ENCODE measurements at places on chromosomes 1 and 21.

GRCh38 chr21:36803816-36804439 is 105.0 kb downstream of the SIM2 start:
- DNase-seq = no peak

DNA sequence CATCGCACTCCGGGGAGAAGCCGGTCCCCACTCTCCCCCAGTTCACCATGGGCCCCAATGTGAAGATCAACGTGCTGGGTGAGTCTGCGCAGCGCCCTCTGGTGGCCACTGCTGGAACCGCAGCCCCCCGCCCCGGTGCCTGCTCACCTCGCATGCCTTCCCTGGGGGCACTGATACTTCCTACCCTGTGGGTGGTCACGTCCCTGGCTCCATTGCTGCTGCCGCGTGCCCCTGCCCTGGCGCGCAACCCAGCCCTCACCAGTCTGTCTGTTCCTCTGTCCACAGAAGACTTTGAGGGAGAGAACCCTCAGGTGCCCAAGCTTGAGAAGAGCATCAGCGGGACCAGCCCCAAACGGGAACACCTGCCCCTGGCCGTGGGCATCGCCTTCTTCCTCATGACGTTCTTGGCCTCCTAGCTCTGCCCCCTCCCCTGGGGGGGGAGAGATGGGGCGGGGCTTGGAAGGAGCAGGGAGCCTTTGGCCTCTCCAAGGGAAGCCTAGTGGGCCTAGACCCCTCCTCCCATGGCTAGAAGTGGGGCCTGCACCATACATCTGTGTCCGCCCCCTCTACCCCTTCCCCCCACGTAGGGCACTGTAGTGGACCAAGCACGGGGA is 7.6 kb downstream of the EFNA3 start:
- DNase-seq = peak; percentile 60

DNA sequence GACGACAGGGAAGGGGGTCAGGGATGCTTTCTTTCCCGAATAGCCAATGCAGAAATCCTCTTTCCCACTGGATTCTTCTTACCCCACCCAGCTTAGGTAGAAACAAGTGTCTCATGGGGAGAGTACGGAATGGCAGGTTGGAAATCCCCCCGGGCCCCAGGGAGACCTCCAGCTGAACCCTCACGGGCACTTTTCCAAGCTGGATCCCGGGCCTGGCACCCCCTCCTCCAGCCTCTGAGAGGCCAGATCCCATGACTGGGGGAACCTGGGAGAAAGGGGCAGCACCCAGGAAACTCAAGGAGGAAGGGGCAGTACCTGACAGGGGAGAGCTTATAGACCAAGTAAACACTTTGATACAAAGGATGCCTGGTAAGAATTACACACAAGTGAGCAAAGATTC is 1.3 kb downstream of the PKP1 start:
- no peak for DNase-seq

DNA sequence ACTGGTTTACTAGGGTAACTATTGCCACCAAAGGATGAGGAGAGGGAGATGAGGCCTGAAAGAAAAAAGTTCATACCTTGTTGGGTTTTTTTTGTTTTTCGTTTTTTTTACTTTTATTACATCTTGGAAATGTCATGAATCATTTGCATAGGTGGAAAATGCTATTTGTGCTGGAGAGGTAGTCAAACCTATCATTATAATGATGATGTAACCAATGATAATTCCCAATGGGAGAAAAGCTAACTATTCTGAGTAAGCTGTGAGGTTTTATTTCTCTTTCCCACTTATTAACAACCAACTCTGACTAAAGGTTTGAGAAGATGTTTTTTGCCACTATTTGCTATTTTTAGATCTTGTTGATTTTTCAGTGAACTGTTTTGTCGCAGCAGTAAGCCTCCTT is 29.0 kb downstream of the SH3GLB1 start:
- no peak for DNase-seq

DNA sequence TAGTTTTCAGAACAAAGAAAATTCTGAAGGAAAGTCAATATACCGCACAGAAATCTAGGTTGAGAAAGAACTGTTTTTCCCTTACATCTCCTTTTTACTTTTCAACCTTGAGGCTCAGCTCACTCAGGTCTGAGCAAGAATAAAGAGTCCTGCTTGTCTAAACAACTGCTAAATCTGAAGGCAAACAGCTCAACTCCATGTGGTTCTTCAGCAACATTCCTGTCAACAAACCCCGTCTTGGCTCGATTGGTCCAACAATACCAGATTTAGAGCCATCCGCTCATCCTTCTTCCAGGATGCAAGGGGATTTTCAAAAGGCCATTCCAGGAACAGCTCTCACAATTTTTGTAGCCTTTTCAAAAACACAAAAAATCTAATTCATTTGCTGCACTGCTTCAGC is 119.8 kb downstream of the HLCS start:
- no peak for DNase-seq

- no peak for DNase-seq
Measured at GRCh38 chr1:61109158-61109557, 26.8 kb downstream of the NFIA start.

DNA sequence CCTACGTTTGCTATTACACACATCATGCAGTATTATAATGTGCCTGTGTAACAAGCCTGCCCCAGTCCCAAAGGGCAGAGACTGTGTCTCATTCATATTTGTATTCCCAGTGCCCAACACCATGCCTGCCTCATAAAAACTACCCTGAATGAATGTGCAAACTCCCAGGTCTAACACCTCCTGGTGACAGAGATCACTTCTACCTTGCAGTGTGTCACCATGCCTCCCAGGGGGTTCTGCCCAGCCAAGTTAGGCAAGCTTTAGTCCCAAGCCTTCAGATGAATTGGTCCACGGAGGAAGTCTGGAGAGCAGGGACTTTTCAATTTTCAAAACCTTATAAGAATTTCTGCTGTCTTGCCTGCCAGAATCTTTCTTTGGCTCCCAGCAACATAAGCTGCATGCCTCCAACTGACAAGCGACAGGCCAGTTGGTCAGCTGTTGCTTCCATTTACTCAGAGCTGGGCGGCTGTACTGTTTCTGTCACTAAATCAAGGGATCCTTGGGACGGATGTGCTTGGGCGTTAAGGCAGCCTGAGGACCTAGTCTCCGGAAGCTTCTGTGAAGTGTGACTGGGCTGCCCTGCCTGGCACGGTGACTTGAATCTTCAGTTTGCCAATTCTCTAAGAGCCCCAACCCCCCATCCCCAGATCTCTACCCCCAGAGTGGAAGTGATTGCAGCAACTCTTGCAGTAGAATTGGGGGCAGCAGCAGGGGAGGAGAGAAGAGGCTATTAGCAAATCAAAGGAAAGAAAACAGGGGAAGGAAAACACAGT is 1.2 kb downstream of the RXRG start:
- DNase-seq = no peak

DNA sequence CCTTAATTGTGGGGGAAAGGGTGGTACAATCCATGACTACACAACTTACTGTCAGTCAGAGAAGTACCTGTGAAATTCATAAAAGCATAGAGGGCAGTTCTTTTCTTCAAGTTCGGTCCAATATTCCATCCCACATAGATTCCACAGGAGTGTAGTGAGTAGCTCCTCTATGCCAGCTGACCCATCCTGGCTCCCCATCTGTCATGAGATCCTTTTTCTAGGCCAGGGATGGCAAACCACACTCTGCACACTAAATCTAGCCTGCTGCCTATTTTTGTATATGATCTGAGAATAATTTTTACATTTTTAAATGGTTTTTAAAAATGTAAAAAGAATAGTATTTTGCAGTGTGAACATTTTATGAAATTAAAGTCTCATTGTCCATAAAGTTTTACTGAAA is 107.0 kb upstream of the TSPAN2 start:
- no peak for DNase-seq

GRCh38 chr1:27400082-27400962 is 7.9 kb downstream of the GPR3 start:
- no peak for DNase-seq

GRCh38 chr1:221727146-221728036 is 14.5 kb downstream of the DUSP10 start:
- DNase-seq = no peak

DNA sequence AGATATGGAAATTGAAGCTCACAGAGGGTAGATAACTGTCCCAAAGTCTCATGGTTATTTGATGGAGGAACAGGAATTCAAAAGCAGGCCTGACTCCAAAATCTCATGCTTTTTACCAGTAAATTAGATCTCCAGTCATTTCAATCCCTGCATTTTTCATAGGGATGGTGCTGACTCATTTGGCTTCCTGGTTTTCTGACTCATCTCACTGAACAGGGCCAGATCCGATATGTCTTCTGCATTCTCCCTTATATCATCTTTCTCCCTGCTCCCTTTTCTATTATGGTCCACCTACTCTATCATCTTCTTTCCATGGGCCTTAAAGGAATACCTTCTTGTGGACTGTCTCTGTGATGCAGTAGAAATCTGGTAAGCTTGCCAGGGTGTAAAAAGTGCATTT is 187.2 kb downstream of the FGGY start:
- DNase-seq = no peak

- no peak for DNase-seq
Measured at GRCh38 chr1:211352985-211353515, 26.4 kb downstream of the TRAF5 start.

DNA sequence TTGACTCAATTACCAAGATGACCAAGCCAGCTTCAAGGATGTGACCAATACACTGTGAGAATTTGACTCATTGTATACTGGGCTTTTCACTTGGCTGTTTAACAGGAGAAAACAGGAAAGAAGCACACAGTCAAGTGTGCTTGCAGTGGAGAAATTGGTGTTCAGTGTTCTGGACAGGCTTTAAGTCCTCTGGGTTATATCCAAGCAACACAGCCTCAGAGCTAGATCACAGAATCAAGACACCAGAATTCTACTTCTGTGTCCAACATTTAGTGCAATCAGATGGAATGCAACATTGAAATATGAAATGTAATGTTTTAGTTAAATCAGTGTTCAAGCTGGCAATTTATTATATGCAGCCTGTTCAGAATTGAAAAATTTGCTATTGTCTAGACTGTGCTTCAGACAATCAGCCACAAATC is 694.4 kb downstream of the LTN1 start:
- no peak for DNase-seq

DNA sequence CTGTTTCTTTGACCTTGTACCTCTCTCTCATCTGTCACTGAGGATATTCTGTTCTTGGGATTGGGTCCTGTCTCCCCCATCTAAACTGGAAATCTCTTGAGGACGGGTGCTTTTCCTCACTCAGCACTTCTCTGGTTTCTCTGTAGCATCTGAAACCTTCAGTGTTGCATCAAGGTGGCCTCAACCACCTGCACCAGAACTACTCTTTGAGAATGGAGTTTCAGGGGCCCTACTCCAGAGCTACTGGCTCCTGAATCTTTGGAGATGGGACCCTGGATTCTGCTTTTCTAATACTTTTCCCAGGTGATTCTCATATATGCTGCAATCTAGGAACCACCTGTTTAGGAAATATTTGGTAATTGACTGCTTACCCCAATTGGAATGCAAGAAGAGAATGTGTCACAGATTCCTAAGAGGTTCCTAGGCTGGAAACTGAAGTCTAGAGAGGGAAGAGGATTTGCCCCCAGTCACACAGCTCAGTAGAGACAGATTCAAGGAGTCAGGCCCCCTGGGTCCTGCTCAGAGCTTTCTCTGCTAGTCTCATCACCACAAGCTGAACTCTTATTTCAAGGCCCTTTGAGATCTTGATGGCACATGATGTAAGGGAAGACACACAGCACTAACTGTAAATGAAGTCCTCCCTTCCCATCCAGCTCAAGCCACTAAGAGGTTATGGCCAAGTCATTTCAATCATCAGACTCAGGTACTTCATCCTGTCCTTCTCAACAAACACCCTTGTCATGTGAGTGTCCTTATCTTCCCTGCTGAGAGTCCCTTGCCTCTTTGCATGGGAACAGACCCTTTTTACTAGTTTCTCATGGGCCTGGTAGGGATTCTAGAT is 48.7 kb downstream of the EIF2D start:
- no peak for DNase-seq

DNA sequence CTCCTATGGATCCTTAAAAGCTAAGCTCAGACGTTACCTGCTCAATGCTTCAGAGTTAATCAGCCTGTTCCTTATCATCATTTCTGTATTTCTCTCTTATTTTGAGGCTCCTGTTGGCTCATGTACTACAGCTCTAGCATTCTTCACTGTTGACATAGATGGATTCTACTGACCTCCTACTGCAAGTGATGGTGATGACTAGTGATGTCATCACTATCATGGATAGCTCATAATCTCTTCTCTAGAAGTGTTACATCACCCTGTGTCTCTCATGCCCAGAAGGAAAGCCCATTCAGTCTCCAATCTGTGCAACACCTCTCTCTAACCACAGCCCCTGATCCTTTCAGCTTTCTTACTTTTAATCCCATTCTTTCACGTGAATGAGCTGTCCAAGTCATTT is 168.2 kb upstream of the DPT start:
- DNase-seq = no peak

- DNase-seq = no peak
Measured at GRCh38 chr21:18089786-18090185, 154.8 kb upstream of the CHODL start.

GRCh38 chr1:76269155-76269554 is 194.6 kb downstream of the ST6GALNAC3 start:
- DNase-seq = no peak

- no peak for DNase-seq
Measured at GRCh38 chr21:33734291-33734690, 92.0 kb downstream of the ITSN1 start.

- no peak for DNase-seq
Measured at GRCh38 chr1:236645016-236645680, 40.8 kb upstream of the HEATR1 start.

GRCh38 chr1:69483246-69483645 is 84.5 kb upstream of the LRRC7 start:
- no peak for DNase-seq

- no peak for DNase-seq
Measured at GRCh38 chr1:221039616-221040015, 160.4 kb downstream of the HLX start.

DNA sequence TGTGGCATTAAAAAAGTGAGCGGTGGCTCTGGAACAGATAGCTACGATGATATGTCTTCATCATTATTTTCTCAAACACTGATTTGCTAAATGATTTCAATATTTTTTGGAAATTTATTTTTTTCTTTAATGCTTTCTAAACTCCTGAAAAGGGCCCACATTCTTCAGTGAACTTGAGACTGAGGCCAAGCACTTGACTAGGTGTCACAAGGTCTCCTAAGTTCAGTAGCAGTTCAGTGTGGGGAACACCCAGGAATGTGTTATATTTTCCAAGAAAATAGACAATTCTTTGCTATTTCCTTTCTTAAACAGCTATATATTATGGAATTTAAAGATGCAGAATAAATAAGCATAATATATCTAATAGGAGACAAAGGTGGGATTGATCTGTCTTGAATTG is 850.9 kb downstream of the USP25 start:
- DNase-seq = no peak

DNA sequence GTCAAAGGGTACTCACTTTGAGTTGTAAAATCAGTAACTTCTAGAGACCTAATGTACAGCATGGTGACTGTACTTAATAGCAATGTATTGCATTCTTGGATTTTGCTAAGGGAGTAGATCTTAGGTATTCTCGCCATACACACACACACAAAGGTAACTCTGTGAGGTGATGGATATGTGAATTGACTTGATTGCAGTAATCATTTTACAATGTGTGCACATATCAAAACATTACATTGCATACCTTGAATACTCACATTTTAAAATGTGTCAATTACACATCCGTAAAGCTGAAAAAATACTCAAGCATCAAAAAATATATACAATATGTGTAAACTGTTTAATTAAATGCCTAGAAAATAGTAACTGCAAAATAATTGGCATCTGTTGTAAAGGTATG is 86.0 kb downstream of the SLC35F3 start:
- no peak for DNase-seq

All from stimulated activated CD8-positive, alpha-beta memory T cell treated with anti-CD3 and anti-CD28 coated beads, Interleukin-7, amount 100 ng/mL, for 48 hours (primary cell).